ENCODE measurements at places on chromosomes 16 and 17.

- no peak for DNase-seq
Observed at GRCh38 chr16:7921345-7921744, 588.7 kb downstream of the RBFOX1 start.

DNA sequence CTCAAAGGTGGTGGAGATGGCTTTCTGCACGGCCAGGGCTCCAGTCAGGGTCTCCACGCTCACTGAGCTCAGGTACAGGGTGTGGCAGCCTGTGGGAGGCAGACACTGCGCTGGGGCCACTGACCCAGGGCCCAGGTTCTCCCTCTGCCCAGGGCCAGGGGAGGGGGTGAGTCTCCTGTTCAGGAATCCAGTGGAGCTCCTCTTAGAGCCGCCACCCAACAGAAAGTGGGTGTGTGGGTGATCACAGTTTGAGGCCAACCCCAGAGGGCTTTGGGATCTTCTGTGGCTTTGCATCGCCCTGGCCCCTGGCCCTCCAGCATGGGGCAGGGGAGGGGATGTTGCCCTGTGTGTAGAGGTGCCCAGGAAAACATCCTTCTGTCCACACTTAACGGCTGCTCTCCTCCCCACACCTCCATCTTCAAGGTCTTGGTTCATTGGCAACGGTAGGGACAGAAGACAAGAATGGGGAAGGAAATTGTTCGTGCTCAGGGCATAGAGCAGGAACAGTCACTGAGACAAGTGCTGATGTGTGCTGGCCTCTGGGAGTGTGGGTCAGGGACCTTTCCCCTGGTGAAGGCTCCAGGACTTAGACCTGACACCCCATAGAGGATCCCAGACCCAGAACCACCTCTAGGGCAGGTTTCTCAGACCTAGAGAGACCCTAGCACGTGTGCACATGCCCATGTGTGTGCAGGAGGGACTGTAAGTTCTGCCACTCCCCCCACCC lies 21.5 kb downstream of the TNS4 start:
- DNase-seq, result no peak

- DNase-seq, result peak; percentile 84
Observed at GRCh38 chr16:57091975-57092785, at the start of gene CPNE2. Gene CPNE2 (plus strand): TSS chr16:57092583. CDS start chr16:57110743, 18,160 bp downstream.

DNA sequence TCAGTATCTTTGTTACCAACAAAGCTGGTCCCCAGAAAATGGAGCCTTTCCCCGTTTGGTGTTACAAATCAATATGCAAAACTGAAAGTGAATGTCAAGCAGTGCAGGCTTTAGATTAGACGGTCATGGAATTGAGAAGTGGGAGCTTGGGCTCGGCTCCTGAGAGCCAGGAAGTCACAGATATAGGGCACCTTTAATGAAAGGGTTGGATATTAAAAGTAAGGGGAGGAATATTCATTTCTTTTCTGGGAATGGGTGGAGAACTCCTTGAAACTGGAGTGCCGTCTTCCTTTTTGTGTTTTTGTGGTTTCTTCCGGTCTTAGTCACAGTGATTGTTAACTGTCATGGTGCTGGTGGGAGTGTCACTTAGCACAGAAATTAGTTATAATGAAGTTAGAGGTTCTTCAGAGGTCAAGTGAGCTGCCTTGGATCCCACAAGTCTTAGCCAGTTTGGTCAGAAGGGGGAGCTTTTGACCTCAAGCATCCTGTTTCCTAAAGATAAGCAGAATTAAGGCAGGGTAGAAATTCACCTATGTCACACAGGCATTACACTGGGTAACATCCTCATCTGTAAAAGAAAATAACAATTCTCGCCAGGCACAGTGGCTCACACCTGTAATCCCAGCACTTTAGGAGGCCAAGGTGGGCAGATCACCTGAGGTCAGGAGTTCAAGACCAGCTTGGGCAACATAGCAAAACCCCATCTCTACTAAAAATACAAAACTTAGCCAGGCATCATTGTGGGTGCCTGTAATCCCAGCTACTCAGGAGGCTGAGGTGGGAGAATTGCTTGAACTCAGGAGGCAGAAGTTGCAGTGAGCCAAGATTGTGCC lies 9.6 kb upstream of the EIF1 start:
- DNase-seq, result no peak

DNA sequence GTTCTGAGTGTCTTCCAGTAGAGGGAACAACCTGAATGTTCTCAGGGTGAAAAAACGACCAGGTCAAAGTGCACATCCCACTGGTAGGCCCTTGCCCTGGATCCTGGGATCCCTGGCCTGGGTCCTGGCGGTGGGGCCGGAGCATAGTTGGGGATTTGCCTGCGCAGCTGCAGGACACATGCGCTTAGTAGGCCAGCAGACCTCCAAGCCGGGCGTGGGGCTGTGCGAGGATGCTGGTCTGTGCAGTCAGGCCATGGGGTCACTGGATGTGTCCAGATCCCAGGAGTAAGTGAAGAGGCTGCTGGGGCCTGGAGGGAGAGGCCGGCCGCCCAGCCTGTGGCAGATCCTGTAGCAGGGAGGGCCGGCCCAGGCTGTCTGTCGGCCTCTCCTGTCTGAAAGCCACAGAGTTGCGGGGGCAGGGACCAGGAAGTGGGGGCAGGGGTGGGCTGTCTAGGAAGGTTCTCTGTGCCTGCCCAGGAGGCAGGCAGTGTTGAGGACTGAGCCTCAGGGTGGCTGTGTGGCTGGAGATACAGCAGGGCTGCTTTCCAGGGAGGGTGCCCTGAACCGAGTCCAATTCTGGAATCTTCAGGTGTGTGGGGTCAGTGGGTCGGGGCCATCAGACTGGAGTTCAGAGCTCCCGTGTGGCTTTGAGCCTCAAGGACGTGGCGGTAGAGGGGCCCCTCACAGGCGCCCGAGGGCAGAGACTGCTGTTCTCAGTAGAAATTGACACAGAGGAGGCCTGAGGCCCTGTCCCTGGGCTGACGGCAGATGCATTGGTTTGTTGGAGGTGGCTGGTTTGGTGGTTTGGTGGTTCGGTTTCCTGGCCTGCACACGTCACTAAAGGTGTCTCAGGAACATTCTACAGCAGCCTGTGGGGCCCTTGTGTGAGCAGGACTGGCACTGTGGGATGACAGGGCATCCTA lies 17.2 kb upstream of the NUDT16L1 start:
- no peak for DNase-seq

DNA sequence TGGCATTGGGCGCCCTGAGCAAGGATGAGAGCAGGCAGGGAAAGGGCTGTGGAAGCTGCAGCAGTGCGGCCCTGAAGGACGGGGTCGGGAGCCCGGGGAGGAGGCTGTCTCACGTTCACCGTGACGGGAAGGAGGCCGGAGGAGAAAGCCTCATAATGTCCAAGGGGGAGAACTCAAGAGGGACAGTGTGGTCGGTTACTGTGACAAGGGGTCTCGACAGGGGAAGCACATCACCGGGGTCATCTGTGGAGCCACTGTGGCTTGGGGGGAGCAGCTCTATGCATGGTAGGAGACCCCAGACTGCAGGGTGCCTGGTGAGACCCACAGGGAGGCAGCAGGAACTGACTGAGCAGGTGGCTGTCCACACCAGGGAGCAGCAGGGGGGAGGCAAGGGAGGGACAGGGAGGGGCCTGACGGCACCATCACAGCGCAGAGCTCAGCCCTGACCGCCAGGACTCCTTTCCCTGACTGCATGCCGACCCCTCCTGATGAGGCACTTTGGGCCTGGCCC lies 154.6 kb upstream of the CHMP6 start:
- DNase-seq, result no peak

DNA sequence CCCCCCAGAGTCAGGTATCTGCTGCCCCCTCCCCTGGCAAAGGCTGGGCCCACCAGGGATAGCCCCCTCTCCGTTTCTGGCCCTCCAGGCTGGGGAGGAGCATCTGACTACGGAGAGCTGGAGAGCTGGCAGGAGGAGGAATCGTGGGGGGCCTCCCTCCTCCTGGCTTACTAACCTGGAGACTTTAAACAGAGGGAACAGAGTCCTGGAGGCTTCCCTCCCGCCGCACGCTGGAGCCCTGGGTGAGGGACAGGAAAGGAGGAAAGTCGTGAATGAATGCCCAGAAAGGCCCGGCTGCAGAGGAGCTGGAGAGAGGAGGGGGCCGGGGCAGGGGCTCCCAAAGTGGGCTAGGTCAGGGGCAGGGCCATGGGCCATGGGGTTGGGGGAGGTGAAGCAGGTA lies 9.9 kb downstream of the SRCIN1 start:
- no peak for DNase-seq

- no peak for DNase-seq
Observed at GRCh38 chr16:49875806-49876715, 20.1 kb upstream of the ZNF423 start.

DNA sequence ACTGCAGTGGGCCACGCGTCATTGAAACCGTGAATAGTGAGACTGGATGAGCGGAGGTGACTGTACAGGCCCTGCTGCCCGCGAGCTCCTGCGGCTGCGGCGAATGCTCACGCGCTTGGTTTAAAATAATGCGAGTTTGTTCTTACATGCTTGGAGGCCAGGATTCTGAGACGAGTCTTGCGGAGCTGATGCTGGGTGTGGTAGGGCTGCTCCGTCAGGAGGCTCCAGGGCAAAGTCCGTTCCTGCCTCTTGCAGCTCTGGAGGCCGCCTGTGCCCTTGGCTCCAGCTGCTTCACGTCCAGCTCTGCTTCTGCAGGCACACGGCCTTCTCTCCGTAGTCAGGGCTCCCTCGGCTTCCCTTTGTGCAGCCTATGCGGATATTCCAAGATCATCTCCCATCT lies 9.5 kb downstream of the ACSF3 start:
- no peak for DNase-seq

DNA sequence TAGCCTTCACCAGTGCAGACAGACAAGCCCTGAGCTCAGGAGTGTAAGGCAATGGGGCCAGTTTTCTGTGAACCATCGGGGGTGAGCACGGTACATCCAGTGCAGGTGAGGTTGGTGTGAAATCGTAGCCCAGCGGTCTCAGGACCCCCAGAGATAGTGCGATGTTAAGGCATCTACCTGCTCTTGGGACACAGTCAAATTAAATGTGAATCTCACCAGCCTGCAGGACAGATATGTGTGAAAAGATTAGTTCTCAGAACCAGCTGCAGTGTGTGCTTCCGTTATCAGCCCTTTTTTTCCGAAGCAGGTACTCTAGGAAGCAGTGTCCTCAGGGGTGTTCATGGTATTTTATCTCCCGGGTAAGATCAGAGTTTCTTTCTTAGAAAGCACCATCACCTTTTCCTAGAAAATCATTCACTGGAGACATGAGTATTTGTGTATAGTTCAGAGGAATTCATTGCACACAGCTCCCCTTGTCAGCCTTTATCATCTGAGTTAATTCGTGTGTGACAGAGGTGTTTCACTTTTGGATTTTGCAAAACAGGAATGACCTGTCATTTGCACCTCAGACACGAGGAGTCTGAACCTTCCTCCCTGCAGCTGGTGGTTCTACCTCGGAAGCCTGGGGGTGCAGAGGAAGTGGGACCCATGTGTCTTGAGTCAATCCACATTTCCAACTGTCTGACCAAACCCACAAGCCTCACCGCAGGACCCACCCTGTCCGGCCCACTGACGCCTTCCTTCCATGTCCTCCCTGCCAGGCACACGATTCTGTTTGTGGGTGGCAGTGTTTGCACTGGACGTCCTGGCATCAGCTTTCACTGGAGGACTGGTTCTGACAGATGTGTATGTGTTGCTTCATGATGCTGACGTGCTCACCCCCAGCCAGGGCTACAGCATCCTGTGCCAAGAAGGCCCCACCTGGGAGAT lies 107.8 kb downstream of the CLEC16A start:
- DNase-seq, result peak; percentile 75

GRCh38 chr17:80561541-80562114 lies 17.0 kb downstream of the RPTOR start:
- no peak for DNase-seq

- DNase-seq, result no peak
Observed at GRCh38 chr16:68749432-68749831, 12.3 kb downstream of the CDH1 start.

GRCh38 chr17:2346475-2346874 lies 9.2 kb downstream of the SGSM2 start:
- no peak for DNase-seq

- no peak for DNase-seq
Observed at GRCh38 chr16:28604186-28604565, 5.7 kb downstream of the SULT1A1 start.

DNA sequence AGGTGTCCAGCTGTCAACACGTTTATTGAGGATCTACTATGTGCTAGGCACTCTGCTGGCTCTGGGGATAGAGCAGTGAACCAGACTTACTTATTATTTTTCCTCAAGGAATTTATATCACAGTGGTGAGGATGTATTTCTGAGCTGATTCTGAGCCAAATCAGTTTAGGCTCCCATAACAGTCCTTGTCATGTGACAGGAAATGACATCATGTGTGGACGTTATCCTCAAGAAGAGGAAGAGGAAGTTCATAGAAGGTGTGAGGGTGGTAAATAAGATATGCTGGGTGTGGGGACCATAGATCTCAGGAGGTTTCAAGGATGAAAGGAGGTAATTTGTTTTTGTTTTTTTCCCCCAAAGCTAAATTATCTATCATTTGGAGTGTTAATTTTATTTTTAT lies 873.5 kb upstream of the EEF2KMT start:
- no peak for DNase-seq

GRCh38 chr16:9422762-9423513 lies 331.5 kb downstream of the HAPSTR1 start:
- DNase-seq, result no peak

- DNase-seq, result no peak
Observed at GRCh38 chr17:21248500-21248899, 4.7 kb downstream of the NATD1 start.

DNA sequence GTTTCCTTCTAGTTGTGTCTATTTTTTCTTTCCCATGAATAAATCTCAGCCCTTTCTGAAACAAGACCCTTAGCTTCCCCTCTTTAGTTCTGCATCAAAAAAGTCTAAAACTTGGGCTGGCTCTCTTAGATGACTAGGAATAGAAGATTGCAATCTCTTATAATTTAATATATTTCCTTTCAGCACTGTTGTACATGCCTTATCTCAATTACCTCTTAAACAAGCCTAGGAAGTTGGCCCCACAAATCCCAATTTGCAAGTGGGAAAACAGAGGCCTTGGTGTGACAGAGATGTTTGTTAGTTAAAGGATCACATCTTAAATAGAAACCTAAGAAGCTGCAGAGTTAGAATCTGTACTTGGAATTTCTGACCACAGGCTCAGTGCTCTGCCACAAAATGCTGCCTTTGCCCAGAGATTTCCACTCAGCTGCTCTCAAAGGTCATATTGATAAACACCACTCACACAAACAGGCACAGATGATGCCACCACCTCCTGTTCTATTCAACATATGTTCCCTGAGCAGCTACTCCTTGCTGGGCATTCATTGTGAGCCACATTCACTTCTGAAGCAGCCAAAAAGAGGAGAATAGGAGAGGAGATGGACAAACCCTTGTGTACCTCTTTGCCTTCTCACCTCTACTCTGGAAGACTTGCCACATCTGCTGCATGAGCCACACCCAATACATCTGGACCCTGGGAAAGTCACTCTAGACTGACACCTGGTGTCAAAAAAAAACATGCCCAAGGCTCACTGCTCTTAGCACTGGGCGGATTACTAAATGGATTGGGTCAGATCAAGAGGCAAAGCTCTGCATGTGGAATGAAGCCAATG lies 5.5 kb downstream of the CCDC182 start:
- DNase-seq, result peak; percentile 56
